ENCODE measurements at places on chromosomes 2 and 18.

DNA sequence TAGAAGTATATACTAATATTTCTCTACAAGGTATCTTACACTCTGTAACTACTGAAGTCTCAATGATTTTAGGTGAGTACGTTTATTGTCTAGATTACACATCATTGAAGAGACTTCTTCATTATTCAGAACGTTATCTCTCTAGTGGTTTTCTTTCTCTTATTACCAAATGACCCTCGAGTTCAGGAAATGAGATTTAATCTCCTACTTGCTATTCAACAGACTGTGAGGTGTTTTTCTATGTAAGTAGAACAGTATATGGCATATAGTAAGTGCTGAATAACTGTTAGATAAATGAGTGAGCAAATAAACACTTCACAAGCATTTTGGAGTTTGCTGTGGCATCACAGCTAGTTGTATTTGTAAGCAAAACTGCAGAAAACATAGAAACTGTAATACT is 947.2 kb upstream of the SLC39A10 start:
- no peak for DNase-seq

GRCh38 chr18:8333961-8334360 is 275.3 kb upstream of the RAB12 start:
- DNase-seq: no peak

- no peak for DNase-seq
These were observed 130.1 kb downstream of the SLC8A1 start for GRCh38 chr2:40321822-40322221.

- no peak for DNase-seq
These were observed 174.0 kb upstream of the SLC8A1 start for GRCh38 chr2:40625849-40626248.

DNA sequence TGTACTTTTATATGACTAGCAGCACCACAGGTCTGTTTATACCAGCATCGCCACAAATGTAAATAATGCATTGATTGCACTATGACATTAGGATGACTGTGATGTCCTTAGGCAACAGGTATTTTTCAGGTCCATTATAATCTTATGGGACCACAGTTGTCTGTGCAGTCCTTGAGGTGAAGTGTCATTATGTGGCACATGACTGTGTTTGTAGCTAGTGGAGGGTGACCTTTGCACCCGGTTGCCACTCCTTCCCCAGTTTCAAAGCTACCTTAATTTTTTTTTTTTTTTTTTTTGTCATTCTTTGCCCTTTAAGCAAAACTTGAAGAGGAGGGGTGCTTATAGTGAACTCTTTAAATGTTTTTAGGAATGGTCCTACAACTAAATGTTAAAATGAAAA is 386.4 kb downstream of the THSD7B start:
- no peak for DNase-seq

- DNase-seq: no peak
These were observed 55.4 kb upstream of the ACYP2 start for GRCh38 chr2:54059986-54060385.

GRCh38 chr18:56560992-56561391 is 77.4 kb downstream of the TXNL1 start:
- DNase-seq: no peak

DNA sequence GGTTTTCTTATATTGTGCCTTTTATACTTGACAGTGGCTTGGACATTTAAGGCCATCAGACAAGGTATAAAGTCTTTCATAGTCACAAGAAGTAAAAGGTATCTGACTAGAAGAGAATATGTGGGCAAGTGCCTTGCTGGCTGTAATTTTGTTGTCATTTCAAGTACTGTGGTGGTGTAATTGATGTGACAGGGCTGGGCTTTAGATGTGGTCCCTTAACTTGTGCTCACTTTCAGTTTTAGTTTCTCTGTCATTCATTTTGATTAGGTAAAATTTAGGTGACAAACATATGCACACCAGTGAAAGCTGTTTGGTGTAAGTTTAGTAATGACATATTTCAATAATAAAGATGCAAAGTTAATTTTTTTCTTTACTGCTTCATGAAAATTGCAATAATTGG is 31.2 kb upstream of the TBR1 start:
- no peak for DNase-seq

DNA sequence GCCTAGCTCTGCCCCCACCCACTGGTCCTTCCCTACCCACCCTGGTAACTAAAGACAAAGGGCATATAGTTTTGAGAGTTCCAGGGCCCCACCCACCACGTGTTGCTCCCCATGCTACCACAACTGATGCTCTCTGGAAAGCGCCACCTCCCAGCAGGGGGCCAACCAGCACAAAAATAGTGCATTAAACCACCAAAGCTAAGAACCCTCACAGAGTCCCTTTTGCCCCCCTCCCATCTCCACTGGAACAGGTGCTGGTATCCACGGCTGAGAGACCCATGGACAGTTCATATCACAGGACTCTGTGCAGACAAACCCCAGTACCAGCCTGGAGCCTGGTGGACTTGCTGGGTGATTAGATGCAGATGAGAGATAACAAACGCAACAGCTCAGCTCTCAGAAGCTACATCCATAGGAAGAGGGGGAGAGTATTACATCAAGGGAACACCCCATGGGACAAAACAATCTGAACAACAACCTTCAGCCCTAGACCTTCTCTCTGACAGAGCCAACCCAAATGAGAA is 715.9 kb downstream of the NUP35 start:
- DNase-seq: no peak

DNA sequence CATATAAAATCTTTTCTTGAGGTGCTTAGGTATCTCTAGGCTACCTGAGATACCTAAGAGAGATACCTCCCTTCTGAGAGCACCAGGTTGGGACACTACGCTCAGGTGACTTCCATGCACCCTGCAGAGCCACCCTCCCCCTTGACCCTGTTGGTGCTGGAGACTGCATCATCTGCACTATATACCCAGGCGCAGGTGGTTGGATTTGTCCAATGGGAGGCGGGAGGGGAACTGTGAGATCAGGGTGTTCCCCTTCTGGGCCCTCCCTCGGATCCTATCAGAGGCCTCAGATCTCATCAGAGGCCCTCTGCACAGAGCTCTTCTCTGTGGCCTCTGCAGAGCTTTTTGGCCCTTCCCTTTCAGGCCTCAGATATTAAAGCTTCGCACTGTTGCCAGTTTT is 158.4 kb downstream of the SH3RF3 start:
- DNase-seq: no peak

- DNase-seq: no peak
These were observed 58.0 kb downstream of the TCF7L1 start for GRCh38 chr2:85191157-85191556.

- no peak for DNase-seq
These were observed 31.2 kb upstream of the GALM start for GRCh38 chr2:38634684-38635083.

GRCh38 chr18:67514465-67514864 is 2.1 kb downstream of the DSEL start:
- no peak for DNase-seq

DNA sequence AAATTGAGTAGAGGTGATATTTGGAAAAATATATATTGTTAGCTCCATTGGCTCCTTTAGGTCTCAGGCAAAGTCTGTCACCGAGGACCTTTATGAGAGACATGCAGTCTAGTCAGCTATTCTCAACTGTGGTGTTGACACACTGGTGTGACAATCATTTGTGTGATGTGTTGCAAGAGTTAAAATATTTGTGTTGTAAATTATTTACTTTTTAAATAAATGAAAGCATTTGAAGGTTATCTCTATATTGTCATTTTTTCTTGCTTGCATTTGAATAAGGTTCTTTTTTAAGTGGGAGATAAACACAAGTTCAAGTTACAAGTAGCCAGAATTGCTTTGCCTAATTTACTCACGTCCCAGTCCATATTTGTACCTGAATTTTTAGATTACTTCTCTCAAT is 4.3 kb downstream of the REL start:
- DNase-seq: no peak

- no peak for DNase-seq
These were observed 408.9 kb downstream of the RIT2 start for GRCh38 chr18:42706618-42707017.

DNA sequence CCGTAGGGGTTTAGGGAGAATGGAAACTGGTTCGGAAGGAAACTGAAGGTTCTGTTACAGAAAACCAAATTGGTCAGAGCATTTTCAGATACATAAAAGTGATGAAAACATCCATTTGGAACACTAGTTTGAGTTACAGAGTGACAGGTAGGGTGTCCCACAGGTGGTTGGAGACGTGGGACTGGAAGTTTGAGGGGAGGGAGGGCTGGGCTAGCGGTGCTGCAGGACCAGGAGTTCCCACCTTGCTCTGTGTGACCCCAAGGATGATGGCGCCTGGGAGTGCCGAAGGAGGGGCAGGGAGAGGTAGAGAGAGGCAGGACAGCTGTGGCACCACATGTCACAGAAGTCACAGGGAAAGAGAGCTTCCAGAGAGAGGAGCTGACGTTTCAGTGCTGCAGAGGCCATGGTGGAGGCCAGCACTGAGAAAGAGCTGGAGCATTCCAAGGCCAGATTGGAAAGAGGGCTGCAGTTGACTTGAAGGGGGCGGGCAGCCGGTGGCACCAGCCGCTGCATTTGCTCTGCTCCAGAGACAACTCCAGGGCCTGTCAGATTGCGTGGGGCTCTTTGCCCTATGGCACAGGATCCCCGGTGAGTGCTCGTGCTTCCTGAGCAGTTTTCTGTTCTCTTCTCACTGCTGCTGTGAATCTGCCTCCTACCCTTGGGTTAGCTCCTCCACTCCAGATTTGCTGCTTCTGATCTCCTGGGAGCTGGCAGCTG is 56.2 kb upstream of the FOSL2 start:
- no peak for DNase-seq

DNA sequence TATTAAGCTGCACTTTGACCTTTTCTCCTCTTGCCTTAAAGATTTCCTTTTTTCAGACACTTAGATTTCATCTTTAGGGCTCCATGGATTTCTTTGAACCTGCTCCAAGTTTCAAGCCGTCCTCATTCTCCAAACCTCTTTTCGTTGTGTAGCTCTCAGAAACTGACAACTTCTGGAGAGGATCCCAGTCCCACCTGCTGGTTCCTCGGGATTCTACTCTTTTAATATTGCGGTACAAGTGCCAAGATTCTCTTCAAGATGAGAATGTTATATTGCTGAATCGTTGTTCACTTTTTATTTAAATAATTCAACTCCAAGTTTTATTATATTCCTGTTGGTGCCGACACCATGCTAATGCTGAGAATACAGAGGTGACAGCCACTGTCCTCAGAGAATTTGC is 141.1 kb downstream of the CDH20 start:
- DNase-seq: no peak

- no peak for DNase-seq
These were observed 482.3 kb downstream of the TGIF1 start for GRCh38 chr18:3932276-3932675.
